Left colon (tissue), 2 donors: ENCODE measurements at places on chromosomes 11 and 22. TPM values are rescaled to one million over a fixed set of nuclear protein-coding genes. Genes with fewer than 3 reads are reported as not detected.

KCNE3 gene
- total RNA-seq = 37.7 TPM

APOBEC3B gene
- 34.3 TPM for total RNA-seq

SLC16A8 gene
- not detected for total RNA-seq

TYR gene
- total RNA-seq = not detected

APOA5 gene
- total RNA-seq = not detected

TSKU gene
- 42.6 TPM for total RNA-seq

MS4A6A gene
- total RNA-seq = 20.2 TPM

CABP7 gene
- not detected for total RNA-seq

CDC42BPG gene
- total RNA-seq = 45.5 TPM

APOA4 gene
- total RNA-seq = not detected
